ENCODE measurements at places on chromosomes 5 and 9. TPM values are rescaled to one million over a fixed set of nuclear protein-coding genes. Genes with fewer than 3 reads are reported as not detected.

DNA sequence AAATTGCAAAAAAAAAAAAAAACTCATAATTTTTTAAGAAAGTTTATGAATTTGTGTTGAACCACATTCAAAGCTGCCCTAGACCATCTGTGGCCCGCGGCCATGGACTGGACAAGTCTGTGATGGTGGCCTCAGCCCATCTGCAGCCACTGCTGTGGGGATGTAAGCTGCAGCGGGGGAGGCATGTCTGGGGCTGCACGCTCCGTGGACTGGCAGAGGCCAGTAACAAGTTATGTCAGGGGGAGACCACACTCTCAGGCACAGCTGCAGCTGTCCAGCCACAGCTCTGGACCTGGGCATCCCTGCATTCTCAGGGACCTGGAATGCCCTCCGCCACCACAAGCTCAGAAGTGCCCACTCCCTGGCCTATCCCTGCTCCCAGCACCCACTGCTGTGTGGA, 1272.3 kb upstream of the CDH9 start:
- no peak for DNase-seq

GRCh38 chr5:131514316-131515283, 120.4 kb downstream of the RAPGEF6 start:
- DNase-seq: no peak

DNA sequence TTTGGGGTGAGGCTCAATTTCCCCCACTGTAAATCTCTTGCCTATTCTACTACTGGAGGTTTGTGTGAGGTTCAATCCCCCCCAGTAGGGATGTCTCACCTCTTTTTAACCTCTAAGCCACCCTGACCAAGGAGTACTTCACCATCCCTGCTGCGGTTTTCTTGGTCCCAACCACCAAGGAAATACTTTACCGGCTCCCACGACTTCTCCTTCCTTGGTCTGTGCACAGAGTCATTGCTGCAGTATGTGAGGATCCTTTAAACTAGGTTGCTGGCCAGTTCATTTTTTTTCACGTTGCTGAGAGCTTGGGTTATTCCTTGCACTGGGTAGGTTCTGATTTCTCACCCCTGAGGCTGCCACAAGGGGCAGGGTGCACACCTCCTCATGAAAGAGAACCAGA, 22.5 kb upstream of the HMGCS1 start:
- DNase-seq: no peak

DNA sequence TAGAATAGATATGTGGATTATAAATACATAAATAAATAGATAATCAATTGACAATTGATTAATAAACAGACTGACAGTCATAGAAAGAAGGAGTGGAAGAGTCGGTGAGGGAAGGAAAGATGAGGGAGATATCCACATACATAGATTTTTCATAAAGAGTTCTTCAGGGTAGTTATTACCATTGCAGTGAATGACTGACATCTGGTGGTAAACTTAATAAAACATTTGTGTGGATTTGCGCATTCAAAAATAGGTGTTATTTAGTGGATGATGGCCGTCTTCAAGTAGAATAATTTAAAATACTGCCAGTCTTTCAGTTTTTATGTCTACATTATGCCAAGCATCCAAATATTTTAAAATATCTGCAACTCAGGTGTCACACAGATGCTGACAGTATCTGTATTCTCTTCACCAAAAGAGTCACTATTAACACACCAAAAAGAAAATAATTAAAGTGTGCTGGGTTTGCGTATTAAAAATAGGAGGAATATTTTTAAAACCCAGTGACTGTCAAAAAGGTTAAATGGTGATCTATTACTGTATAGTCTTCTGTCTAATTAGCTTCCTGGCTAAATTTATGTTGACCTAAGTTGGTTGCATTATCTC, 78.8 kb downstream of the GIN1 start:
- no peak for DNase-seq

DNA sequence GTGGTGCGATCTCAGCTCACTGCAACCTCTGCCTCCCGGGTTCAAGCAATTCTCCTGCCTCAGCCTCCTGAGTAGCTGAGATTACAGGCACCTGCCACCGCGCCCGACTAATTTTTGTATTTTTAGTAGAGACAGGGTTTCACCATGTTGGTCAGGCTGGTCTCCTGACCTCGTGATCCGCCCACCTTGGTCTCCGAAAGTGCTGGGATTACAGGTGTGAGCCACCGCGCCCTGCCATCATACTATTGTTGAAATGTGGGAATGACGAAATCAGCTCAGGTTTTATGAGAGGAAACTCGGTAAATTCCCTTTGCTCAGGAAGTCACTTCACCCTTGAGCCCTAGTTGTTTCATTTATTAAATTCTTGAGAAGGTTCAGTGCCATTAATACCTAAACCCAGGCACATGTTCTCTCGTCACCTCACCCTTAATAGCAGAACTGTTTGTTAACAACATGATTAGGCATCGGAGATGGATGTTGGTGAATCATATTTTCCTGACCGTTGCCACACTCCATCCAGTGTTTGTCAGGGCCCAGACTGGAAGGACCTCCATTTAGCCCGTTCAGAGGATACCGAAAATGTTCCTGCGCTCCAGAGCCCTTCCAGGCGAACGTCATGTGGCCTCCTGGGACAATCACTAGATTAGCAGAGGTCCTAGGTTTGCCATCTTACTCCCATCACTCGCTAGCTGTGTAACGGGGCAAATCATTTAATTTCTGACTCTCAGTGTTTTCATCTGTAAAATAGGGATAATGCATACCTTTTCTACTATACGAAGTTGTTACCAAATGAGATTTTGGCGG, 20.0 kb upstream of the CREBRF start:
- DNase-seq: no peak

DNA sequence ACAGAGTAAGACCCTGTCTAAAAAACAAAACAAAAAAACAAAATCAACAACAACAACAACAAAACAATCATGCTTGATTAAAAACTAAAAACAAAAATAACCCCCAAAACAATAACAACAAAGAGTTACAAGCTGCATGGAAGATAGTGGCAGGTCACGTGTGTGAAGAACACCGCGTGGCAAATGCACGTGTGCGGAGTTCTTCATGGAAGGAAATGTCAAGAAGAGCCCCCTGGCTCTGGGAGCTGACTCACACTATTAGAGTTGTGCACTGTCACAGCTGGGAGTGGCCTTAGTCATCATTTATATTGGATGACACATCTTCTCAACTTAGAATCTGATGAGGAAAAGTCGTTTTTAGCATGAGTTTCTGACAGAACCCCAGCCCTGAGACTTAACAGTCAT, 110.5 kb downstream of the JMY start:
- no peak for DNase-seq

DNA sequence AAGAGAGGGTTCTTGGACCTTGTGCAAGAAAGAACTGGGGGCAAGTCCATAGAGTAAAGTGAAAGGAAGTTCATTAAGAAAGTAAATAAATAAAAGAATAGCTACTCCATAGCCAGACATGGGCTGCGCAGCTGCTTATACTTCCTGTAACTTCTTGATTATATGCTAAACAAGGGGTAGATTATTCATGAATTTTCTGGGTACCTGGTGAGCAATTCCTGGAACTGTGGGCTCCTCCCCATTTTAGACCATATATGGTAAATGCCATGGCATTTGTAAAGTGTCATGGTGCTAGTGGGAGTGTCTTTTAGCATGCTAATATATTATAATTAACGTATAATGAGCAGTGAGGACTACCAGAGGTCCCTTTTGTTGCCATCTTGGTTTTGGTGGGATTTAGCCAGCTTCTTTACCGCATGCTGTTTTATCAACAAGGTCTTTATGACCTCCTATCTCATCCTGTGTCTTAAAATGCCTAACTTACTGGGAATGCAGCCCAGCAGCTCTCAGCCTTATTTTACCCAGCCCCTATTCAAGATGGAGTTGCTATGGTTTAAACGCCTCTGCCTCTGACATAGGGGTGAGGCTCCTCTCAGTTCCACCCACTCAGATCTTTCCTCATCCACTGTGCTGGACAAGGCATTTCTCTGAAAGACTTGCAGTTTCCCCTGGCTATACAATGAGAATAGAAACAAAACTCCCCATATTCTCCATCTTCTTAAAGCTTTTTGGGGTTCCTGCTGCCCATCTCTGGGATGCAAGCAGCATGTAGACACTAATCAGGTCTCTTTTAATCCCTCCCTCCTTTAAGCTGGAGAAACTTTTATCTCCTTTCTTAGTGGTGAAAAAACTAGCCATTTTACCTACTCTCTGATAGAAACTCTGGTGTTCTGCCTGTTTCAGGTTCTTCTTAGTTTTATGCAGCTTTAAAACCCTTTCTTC, 91.2 kb downstream of the ARRDC3 start:
- DNase-seq: no peak

DNA sequence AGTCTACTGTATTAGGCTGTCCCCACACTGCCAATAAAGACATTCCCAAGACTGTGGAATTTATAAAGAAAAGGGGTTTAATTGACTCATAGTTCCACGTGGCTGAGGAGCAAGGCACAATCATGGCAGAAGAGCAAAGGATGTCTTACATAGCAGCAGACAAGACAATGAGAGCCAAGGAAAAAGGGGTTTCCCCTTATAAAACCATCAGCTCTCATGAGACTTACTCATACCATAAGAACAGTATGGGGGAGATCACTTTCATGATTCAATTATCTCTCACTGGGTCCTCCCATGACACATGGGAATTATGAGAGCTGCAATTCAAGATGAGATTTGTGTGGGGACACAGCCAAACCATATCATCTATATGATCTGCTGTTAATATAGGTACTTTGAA, 14.8 kb upstream of the FSTL4 start:
- no peak for DNase-seq

DNA sequence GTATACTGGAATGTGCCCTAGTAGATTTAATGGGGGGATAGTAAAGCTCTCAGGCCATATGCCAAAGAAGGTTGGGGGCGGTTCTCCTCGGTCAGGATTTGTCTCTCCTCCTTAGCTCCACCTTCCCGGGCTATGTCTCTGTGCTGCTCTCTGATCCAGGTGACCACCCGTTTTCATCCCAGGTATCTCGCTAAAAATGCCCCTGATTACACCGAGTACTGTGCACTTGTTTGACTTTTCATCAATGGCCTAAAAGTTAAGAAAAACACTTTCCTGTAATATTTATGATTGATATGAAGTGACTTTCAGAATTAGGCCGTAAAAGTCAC, 724 bp downstream of the NDUFS6 start:
- DNase-seq: peak; percentile 34

DNA sequence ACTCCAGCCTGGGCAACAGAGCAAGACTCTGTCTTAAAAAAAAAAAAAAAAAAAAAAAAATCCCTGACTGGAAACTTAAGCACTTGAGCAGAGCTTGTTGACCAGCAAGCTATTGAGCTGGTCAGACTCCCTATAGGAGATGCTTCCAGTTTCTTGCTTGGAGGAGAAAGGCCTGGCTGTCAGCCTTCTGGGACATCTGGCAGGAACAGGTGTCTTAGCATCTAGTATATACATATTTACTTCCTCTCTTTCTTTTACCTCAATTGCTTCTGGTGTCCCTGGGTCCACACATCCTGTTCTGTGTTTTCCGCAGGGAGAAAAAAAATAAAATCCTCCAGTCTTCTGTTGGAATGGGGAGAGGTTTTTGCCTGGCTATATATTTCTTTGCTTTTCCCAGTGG, 60.1 kb downstream of the PRKACG start:
- no peak for DNase-seq

DNA sequence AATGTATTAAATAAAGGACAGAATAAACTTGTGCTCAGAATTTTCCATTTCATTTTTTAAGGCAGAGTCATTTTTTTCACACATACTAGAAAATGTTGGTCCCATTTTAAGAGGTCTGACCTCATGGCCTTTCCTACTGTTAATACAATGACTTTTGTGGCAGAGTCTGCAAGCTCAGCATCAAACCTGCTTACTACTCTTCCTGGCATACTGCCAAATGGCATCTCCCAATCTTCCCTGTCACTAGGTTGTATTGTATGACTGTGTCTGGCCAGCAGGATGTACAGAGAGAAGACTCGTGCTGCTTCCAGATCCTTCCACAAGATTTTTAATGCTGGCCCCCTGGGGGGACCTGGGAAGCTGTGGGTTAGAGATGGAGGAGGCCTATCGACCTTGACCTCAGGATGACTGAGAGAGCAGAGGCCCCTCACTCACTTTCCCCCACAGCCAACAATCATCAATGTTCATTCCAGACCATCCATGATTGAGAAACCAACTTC, 64.7 kb downstream of the BARX1 start:
- DNase-seq: no peak

DNA sequence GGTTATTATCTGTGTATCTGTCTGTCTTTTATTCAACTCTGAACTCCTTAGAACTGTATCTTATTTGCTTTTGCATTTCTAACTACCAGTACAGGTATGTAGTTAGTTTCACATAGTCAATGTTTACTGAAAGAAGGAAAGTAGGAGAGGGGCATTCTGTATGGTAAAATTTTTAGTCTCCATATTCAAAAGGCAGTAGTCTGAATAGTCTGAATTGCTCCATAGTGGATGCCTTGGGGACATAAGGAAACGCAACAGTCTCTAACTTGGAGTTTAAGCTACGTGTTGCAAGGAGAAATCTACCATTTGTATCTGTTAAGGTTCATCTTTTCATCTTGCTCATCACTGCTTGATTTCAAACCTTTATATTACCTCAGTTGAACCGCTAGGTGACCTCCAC, 26.2 kb downstream of the RASGRF2 start:
- DNase-seq: no peak

DNA sequence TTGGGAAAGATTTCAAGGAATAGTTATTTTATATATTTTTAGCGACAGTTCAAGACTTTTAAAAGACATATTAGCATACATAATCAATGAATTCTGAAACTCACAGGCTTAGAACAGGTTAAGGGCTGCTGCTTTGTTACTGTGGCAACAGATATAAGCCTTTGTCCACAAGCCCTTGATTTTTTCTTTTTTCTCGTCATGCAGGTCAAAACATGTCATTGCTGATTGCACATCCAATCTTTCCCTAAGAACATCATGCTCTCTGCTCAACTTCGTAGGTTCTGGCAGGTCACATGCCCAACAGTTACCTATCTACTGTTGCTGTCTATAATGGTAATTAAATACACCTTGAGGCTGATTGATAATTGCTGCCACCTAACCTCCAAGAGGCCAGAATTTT, 172.5 kb upstream of the PTPRD start:
- DNase-seq: no peak

- DNase-seq: no peak
These were observed 579.7 kb downstream of the CCDC171 start for GRCh38 chr9:16132513-16132912.

DNA sequence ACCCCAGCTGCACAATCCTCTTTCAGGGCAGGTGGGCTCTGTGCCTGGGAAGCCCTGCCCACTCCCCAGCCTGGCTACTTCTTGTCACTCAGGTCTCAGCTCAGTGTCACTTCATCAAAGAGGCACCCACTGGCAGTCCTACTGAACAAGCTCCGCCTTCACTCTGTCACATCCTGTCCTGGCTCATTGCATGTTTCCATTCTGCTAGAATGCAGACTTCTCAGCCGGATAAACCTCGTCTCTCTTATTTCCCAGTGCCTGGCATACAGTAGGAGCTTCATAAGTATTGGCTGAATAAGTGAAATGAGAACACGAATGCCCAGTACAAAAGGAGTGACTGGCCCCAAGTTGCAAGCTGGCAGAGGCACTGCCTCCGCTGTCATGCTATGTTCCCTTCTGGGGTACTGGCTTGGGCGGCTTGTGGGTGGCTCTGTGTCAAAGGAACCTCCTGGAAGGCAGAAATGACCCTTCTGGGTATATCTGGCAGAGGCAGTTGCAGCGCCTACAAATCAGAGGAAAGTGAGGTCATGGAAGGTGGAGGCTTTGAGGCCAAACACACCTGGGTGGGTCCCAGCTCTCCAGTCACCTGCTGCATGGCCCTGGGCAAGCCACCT, 98.3 kb upstream of the PHYKPL start:
- no peak for DNase-seq

The PRRX2 gene
- total RNA-seq: 19.1 TPM

- DNase-seq: no peak
These were observed 141.9 kb downstream of the MAPKAP1 start for GRCh38 chr9:125565126-125565525.

All from testis (tissue), 5 donors.